ENCODE measurements at places on chromosomes 7 and 10. TPM values are rescaled to one million over a fixed set of nuclear protein-coding genes. Genes with fewer than 3 reads are reported as not detected.
A peak's percentile ranks its signal among the peaks of the same experiment; 100 is the strongest.

ATOH7 gene
- 0.10 TPM for polyA plus RNA-seq

LRRTM3 gene
- polyA plus RNA-seq: not detected

TLX1 gene
- polyA plus RNA-seq: 7.5 TPM

MYL7 gene
- polyA plus RNA-seq: not detected

NXPH1 gene
- not detected for polyA plus RNA-seq

ORC5 gene
- polyA plus RNA-seq: 9.6 TPM

MEOX2 gene
- polyA plus RNA-seq: 0.50 TPM

ATP6V0A4 gene
- not detected for polyA plus RNA-seq

GPRIN2 gene
- not detected for polyA plus RNA-seq

KLF14 gene
- polyA plus RNA-seq: 0.32 TPM

DNA sequence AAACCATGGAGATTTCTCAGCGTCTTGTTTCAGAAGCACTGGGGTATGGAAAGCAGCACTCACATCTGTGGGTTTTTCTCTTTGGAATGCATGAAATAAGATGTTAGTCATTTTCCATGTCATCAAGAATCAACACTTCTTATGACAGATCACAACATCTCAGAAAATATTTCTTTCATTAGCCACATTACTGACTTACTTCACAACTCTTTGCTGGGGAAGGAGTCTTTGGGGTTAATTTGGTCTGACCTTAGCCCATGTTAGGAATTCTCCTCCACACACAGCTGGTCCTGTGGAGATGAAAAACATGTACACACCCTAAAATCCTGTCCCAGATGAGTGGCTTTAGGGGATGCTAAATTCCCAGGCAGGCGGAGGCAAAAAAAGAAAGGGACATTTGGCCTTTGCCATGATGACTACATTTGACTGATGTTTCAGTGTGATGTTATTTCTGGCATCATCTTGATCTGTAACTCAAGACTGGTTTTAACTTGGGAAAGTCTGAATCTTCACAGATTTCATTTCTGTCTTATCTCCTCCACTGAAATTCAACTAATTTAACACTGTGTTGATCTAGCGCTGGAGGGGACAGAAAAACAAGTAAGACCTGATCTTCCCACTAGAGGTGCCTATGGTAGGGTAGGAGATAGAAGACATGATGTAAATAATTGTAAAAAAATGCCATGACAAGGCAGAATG is 363.2 kb downstream of the PRPF18 start:
- no peak for DNase-seq

DNA sequence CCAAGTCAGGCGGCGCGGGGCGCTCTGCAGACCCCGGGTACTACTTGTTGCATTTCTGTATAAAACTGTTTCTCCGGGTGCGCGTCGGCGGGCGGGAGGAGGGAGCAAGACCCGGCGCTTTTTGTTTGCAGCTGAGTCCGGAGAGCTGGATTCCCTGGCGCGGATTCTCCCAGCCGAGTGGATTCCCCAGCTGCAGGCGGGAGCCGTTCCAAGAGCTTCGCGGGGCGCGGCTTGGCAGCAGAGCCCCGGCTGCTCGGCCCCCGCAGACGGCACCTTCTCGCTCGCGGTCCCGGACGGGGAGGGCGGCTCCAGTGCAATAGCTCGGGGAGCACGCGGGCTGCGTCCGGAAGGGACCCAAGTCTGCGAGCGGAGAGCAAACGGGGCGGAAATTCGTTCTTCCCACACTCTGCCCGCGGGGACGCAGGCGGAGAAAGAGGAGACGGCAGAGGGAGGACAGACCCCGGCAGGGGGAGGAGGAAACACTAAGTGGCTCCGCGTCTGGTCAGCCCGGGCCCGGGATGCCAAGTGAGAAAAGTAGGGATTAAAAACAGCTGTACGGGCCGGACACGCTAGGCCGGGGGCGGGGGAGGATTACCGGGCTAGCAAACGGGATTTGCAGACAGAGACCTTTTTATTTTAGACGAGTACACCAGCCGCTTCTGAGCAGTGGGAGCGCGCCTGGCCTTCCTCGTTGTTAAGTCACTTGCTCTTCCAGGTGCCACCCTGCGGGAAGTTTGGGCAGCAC is at the start of gene TRIL:
TSS of gene TRIL (minus strand) at position 96 of the 745 bp plus-strand sequence. CDS start 284 bp downstream, outside the sequence.
- DNase-seq: peak; percentile 84

GRCh38 chr10:107561136-107561650 is 396.7 kb upstream of the SORCS1 start:
- DNase-seq: no peak

DNA sequence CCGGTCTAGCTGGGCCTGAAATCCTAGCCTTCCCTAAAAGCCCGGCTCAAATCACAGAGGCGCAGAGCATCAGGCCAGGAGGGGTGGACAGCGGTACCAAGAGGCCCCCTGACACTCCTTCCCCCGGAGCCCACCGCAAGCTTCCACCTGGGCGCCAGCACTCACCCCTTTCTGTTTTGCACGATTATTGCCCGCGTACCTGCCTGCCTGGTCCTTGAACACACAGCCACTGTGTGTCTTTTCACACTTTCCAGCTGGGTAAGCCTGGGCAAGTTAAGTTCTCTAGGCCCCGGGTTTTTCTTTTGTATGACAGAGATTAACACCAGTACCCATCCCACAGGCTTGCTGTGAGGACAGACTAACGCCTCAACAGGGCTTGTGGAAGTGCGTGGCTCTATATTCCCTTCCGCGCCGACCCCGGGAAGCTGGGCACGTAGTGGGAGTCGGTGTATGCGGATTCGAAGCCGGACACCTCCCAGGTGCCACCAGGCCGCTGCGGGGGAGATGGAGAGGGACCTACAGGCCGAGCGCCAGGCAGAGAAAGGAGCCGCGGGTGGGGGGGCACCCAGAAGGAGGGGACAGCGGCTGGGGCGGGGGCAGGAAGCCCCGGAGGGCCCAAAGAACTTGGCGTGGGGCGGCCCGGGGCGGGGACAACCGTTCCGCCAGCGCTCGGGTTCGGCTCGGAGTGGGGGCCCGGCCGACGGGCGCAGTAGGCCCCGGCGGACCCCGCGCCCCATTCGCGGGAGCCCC is 792 bp downstream of the ZNF746 start:
- DNase-seq: peak; percentile 94

DNA sequence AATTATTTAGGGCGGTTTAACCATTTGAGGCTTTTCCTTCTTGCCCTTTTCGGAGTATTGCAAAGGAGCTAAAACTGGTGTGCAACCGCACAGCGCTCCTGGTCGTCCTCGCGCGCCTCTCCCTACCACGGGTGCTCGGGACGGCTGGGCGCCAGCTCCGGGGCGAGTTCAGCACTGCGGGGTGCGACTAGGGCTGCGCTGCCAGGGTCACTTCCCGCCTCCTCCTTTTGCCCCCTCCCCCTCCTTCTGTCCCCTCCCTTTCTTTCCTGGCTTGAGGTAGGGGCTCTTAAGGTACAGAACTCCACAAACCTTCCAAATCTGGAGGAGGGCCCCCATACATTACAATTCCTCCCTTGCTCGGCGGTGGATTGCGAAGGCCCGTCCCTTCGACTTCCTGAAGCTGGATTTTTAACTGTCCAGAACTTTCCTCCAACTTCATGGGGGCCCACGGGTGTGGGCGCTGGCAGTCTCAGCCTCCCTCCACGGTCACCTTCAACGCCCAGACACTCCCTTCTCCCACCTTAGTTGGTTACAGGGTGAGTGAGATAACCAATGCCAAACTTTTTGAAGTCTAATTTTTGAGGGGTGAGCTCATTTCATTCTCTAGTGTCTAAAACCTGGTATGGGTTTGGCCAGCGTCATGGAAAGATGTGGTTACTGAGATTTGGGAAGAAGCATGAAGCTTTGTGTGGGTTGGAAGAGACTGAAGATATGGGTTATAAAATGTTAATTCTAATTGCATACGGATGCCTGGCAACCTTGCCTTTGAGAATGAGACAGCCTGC is 3.1 kb downstream of the FZD1 start:
- no peak for DNase-seq

DNA sequence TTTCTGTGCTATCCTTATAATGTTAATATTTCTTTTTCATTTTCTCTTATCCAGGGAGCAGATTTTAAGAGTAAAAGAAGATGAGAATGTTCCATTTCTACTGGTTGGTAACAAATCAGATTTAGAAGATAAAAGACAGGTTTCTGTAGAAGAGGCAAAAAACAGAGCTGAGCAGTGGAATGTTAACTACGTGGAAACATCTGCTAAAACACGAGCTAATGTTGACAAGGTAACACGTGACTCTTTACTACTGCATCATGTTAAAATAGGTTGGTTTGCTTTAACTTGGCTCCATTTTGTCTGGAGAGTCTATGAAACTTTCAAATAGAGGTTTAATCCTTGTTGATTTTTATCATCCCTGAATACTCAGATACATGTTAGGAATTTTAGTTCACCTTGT is 73.3 kb downstream of the RALA start:
- no peak for DNase-seq

- no peak for DNase-seq
Measured at GRCh38 chr7:133854739-133855138, 272.4 kb upstream of the LRGUK start.

- peak; percentile 83 for DNase-seq
Measured at GRCh38 chr7:87627634-87627994, 584 bp upstream of the RUNDC3B start.

DNA sequence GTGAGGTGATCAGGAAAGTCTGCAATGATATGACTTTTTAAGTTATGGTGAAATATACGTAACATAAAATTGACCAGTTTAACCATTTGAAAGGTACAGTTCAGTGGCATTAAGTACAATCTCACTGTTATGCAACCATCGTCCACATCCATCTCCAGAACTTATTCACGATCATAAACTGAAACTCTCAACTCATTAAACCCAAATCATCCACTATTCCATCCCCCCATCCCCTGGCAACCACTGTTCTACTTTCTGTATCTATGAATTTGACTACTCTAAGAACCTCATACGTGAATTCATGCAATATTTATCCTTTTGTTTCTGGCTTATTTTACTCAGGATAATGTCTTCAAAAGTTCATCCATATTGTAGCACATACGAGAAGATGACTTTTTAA is 48.4 kb downstream of the TFAM start:
- no peak for DNase-seq

GRCh38 chr7:65809259-65809981 is 63.5 kb upstream of the VKORC1L1 start:
- DNase-seq: no peak

- no peak for DNase-seq
Measured at GRCh38 chr7:103547451-103548284, 101.7 kb upstream of the SLC26A5 start.

DNA sequence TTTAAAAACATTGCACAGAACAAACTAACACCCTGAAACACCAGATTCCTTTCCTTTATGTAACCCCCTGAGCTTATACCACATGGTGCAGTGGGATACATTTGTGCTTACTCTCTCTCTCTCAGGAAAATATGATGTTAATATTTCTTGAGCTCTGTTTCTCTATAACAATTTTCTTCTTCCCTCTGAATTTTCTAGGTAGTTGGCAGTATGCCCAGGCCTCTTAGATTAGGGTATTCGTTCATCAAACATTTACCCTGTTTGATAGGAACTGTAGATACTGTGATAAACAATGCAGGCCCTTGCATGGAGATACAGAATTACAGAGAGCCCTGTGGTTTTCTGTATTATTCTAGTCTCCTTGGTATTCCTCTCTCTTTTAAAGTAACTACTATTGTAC is 567.8 kb downstream of the IPMK start:
- no peak for DNase-seq

- no peak for DNase-seq
Measured at GRCh38 chr7:119256001-119256400, 1017.0 kb upstream of the KCND2 start.

DNA sequence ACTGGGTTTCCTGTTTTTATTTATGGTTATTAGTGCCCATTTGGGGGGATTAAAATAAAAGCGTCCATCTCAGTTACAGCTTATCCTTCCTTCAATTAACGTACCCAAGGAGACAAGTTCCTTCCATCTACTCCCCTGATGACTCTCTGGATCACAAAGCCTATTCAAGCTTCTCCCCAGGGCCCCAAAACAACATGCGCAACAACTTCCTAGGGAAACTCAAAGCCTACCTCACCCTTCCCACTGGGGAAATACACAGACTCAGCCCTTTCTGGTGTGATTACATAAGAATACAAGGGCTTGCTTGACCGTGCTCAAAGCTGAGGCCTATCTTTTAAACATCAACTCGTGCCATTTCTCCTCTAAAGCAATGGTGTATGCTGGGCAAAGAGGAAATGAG is 112.4 kb downstream of the CDK6 start:
- no peak for DNase-seq

- DNase-seq: no peak
Measured at GRCh38 chr10:314871-315270, 179.6 kb downstream of the ZMYND11 start.

DNA sequence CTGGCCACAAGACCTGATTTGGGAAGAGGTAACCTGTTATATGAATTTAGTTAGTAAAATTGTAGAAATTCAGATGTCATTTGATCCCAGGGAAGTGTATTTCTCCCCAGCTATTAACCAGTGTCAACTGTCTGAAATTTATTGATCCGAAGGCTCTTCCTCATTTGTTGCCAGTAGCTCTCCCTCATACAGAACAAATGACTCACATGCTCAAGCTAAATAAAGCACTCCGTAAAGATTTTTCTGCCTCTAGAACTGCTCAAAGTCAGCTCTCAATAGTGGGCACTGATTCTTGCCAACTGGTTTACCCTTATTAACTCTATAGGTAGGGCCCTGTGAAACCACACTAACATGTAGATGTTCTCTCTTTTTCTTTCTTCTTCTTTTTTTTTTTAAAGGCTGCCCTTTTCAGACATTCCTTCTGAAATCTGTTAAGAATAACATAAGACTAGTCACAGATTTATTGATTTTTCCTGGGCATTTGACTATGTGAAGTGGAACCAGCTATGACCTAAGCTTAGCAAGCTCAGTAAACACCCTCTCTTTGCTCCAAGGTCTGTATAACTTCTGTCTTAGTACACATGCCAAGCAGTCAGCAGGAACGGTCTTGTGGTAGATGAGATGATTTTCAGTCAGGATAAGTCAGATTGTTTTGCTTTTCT is 21.8 kb downstream of the RPA3 start:
- no peak for DNase-seq

DNA sequence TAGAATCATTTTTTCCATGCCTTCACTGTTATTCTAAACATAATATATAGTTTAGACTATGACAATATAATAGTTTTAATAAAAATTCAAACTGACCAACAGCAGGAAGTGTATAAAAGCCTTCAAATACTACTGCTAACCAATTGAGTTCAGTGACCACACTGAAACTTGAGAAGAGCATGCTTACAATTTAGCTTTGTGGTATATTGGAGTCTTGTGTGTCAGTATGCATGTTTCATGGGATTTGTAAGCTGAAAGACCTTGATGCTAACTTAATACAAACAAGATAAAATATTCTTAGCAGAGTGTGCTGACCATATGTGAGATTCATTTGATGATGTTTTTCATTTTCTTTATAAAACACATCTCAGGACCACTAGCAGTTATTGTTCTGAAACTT is 395.5 kb downstream of the SUGCT start:
- DNase-seq: no peak

- no peak for DNase-seq
Measured at GRCh38 chr10:60138026-60138425, 231.7 kb upstream of the CCDC6 start.

DNA sequence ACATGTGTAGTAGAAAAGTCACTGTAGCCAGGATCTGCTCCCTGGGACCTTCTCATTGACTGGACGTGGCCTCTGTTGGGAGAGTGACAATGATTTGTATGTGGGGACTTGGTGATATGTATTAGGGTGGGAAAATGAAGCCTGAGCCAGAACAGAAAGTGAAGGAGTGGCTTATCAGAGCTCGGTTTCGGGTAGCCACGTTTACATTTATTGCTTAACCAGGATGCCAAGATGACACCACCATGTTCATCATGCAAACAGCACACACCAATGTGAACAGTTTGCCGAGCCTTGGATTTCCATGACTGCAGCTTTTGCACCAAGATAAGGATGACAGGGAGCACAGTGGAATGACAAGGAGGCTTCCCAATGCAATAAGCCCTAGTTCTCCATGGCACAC is 112.8 kb upstream of the STK17A start:
- no peak for DNase-seq
